ENCODE measurements at places on chromosomes 6 and 20.

- no peak for DNase-seq
Measured at GRCh38 chr6:28941684-28942448, 18.1 kb upstream of the TRIM27 start.

- DNase-seq, result no peak
Measured at GRCh38 chr6:91155129-91155785, 568.4 kb upstream of the MAP3K7 start.

GRCh38 chr6:118786596-118787453 is 107.1 kb upstream of the ASF1A start:
- DNase-seq, result no peak

DNA sequence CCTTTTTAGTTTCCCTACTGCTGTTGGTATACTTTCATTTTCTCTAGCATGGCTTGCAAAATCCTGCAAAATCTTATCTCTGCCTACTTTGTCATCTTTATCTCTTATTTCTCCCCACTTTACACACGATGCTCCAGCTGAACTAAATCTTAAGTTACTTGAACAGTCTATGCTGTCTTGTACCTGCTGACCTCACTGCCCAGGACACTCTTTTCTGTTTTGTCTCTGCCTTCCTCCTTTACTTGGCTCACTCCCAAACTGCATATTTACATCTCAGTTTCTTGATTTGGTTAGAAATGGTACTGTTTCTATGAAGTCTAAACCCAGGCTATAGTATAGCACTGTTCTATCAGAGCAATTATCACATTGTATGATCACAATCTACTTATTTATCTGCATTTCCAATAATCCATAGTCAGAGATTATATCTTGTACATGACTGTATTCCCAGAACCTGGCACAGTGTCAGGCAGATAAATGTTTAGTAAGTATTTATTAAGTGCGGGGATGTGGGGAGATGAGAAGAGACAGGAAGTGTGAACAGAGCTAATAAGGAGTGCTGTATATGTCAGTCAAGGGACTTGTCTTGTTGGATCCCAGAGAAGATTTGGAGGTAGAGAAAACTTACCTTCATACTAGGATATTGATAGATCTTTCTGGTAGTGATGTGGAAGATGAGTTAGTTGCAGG is 57.6 kb downstream of the ADGRG6 start:
- DNase-seq, result no peak

DNA sequence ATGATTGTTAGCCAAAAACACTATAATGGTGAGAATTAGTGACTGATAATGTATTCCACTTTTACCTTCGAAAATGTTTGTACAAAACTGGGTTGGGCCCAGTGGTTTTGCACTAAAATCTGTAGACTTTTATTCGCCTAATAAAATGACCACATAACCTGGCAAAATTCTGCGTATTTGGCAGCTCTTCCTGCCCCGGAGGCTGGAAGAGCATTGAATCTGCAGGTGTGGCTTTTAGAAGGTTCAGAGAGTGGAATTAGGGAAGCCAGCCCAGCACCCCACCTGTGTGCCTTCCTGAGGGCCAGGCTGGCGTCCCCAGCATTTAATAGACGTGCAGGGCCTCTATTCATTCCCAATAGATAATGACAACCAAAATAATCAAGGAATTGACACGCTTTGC is 256.7 kb downstream of the UST start:
- DNase-seq, result no peak

GRCh38 chr6:13035606-13036005 is 292.7 kb downstream of the TBC1D7 start:
- DNase-seq, result no peak

- no peak for DNase-seq
Measured at GRCh38 chr6:78989191-78989590, 88.9 kb downstream of the PHIP start.

GRCh38 chr20:51985013-51985415 is 182.7 kb upstream of the SALL4 start:
- DNase-seq, result no peak

- DNase-seq, result no peak
Measured at GRCh38 chr6:113411011-113411410, 446.1 kb upstream of the MARCKS start.

GRCh38 chr20:59676851-59677182 is 72.5 kb downstream of the PHACTR3 start:
- no peak for DNase-seq

DNA sequence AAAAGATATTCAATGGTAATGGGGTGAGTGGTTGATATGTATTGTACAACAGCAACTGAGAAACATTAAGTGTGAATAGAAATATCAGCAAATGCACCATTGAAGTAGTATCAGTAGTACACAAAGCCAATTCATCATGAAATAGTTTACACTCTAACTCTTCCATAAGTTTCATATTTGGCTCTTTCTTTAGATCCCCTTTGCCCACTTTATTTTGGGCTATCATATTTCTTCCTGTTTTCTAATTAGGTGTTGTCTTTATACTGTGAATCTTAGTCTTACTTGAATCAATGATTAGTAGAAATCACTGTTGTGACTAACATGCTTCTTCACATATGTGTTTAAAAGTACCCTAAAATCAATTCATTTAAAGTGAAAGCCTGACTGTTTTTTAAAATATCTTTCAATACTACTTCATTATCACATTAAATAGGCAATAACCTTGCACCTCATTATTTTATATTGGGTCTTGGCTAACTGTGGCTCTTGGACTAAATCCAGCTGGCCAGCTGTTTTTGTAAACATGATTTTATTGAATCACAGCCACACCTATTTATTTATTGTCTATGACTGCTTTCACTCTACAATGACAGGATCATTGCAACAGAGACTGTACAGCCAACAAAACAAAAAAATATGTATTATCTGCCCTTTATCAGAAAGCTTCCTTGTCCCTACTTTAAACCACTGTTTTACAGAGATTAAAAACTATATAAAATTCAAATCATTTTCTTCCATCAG is 38.9 kb downstream of the EYS start:
- DNase-seq, result no peak

DNA sequence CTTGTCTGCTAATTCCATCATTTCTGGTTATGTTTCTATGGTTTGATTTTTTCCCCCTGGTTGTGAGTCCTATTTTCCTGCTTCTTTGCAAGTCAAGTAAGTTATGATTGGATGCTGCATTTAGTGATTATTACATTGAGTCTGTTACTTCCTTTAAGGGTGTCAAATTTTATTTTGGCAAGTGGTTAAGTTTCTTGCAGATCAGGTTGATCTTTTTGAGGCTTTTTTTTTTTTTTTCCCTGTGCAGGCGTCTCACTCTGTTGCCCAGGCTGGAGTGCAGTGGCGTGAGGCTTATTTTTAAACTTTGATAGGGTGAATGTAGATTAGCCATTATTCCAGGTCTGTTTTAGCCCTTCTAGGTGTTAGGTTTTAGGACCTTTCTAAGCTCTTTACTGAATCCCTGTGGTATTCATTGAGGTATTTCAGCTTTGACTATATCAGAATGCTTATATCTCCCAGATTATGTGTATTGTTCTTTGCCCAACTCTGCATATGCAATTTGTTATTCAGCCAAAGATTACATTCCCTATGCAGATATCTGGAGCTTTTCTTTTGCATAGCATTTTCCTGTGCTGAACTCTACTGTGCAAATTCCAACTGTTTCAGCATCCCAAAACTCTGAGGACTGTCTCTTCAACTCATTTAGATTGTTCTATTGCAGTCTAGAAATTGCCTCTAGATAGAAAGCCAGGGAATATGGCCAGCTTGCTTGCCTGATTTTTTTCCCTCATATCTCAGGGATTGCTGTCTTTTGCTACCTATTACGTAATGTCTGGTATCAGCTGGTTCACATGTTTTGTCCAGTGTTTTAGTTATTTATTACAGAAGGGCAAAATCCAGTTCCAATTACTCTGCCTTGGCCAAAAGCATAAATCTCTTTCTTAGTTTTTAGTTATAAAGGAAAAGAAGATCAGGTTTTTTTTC is 113.3 kb downstream of the AFG1L start:
- DNase-seq, result no peak

- no peak for DNase-seq
Measured at GRCh38 chr6:139344186-139344963, 30.1 kb downstream of the CITED2 start.

GRCh38 chr6:63486196-63486595 is 86.1 kb upstream of the LOC128125822 start:
- no peak for DNase-seq

DNA sequence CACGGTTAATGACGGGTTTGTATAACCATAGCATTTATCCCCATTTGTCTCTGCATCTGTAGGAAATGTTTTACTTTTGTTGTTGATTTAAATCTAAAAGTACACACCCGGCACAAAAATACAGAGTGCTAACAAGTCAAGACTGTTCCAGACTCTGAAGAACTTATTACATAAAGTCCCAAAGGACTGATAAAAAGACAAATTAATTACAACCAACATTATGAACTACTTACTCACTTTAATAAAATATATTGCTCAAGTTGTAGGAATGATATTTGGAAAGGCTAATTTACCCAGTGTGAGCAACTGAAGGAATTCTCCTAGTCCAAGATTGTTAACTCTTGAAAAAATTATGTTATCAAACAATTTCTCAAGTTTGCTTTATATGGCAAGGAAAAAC is 115.6 kb downstream of the KIF13A start:
- DNase-seq, result no peak

GRCh38 chr20:18909254-18909653 is 95.7 kb downstream of the SCP2D1 start:
- DNase-seq, result no peak
